ENCODE measurements at places on chromosomes 11 and 22. TPM values are rescaled to one million over a fixed set of nuclear protein-coding genes. Genes with fewer than 3 reads are reported as not detected.

Gene SMTNL1
- total RNA-seq: not detected

- H3K27ac ChIP-seq: peak overlapping the region; percentile 91
- H3K4me1 ChIP-seq: peaks cover 18% of the 10 kb centered on the region
- H3K27me3 ChIP-seq: no peaks in the 10 kb centered on the region
- DNase-seq: no peak
- no peaks in the 10 kb centered on the region for H3K36me3 ChIP-seq
- no peak overlapping the region for H3K4me3 ChIP-seq
Observed at GRCh38 chr11:67310246-67311050, 7.1 kb downstream of the SSH3 start.

Gene SMIM35
- total RNA-seq: 0.13 TPM

DNA sequence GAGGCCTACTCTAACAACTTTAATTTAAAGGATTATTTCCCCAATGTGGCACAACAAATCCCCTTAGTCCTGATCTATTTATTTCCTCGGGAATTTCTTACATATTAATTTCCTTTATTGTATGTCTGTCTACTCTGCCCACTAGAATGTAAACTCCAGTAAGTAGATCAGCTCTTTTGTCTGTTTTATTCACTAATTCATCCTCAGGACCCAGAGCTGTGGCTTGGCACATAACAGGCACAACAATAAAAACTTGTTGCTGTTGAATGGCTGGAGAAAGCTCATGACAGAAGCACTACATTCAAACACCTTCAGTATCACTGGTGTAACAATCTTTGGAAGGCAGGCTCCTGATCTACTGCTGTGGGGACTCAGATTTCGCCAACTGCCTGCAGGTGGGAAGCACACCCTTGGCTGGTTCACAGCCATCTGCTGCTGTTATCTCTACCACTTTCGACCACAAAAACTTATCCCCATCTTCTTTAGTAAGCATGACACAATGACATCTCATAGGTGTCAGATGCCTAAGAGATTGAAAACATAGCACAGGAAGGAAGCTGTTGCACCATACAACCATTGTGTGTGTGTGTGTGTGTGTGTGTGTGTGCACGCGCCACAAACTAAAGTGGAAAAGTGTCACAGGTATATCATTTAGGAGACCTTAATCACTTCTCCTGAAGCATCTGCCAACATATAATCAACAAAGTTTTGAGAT is 11.9 kb downstream of the HIRA start:
- H3K27me3 ChIP-seq: no peaks in the 10 kb centered on the region
- peak overlapping the region; percentile 96 for H3K27ac ChIP-seq
- peak overlapping the region; percentile 68 for H3K4me3 ChIP-seq
- no peaks in the 10 kb centered on the region for H3K36me3 ChIP-seq

DNA sequence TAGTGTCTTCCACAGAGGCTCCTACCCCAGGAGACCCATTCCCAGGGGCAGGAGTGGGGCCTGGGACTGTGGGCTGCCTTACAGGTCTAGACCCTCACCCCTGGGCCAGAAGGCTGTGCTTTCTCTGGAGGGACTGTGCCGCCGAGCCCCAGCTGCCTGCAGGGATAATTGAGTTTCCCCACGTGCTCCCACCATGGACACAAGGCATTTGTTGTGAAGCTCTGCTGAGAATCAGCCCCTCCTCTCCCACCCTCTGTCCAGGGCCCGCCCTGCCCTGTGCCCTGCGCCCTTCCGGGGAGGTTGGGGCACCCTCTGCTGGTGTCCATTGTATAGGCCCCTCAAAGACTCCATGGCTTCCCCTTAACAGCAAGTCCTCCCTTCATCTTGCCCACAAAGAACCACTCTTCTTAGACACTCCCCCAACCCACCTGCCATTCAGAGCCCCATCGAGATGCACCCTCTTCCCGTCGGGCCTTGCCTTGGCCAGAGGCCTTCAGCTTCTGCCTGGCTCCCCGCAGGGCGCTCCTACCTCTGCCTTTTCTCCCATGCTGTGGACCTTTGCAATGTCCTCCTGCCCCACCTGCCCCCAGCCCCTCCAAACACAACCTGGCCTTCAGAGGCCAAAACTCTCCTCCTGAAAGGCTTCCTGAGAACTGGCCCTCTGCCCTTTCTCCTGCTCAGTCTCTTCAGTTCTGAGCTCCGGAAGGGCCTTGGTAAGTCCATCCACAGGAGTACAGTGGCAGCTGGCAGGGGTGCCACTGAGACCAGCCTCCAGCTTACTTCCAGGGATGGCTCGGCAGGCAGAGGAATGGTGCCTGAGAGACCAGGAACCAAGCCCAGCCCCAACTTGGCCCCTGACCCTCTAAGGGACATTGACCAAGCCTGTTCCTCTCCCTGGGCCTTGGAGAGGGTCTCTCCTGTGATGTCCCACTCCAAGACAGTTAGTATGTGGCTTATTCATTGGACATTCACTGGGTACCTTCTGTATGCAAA is 22.4 kb downstream of the DUSP8 start:
- H3K4me3 ChIP-seq: no peak overlapping the region
- H3K36me3 ChIP-seq: no peaks in the 10 kb centered on the region
- no peak overlapping the region for H3K27ac ChIP-seq
- no peak for DNase-seq
- peaks cover 2% of the 10 kb centered on the region for H3K4me1 ChIP-seq
- H3K27me3 ChIP-seq: peaks cover 27% of the 10 kb centered on the region

GRCh38 chr11:47592251-47592650 is 2.0 kb downstream of the C1QTNF4 start:
- no peak overlapping the region for H3K27ac ChIP-seq
- peaks cover 37% of the 10 kb centered on the region for H3K27me3 ChIP-seq

- H3K27me3 ChIP-seq: peaks cover 35% of the 10 kb centered on the region
- no peak for DNase-seq
- peak overlapping the region; percentile 5 for H3K4me3 ChIP-seq
- H3K4me1 ChIP-seq: peaks cover 27% of the 10 kb centered on the region
Observed at GRCh38 chr22:20433191-20433590, 4.4 kb downstream of the SCARF2 start.

Data from T-helper 17 cell (primary cell).